ENCODE measurements at places on chromosomes 6 and 20.

- no peak for DNase-seq
These were observed 124.1 kb downstream of the PRKN start for GRCh38 chr6:162603231-162604015.

DNA sequence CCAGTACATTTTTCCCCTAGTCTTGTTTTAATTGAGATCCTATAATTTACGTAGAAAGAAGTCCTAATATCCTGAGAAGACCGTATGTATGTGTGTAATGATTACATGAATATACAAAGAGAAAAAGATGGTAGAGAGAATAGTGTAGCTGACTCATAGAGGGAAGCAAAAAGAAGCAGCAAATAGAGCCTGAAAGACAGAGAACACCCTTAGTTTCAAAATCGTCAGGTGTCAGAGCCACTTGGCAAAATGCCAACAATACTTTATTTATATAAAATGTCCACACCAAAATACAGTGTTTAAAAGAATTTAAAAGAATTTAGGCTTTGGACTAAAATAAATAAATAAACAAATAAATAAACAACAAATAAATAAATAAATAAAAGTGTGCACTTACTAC, 1414.1 kb upstream of the EYS start:
- no peak for DNase-seq

GRCh38 chr20:15535863-15536262, 1037.4 kb downstream of the KIF16B start:
- no peak for DNase-seq

GRCh38 chr6:5159162-5159561, 74.0 kb downstream of the PPP1R3G start:
- no peak for DNase-seq

DNA sequence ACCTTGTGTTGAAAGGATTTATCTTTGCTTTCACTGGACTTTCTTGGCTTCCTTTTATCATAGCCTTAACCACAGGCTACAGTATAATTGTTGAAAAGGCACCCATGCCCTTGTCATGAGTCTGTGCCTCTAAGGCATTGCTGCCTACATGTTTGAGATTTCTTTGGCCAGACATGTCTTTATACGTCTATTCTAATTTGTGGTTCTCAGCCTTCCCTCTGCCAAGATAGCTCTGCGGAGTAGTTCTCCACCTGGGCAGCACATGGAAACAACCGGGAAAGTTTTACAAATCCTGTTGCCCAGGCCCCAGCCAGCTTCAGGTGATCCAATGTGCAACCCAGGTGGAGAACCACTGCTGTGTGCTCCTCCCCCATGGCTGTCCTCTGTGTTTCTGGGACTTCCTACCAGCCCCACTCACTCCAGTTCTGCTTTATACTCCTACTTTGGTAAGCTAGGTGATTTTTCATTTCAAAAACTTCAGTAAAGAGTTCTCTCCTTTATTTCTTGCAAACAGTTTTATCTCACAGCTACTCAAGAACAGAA, 159.6 kb upstream of the MYLIP start:
- DNase-seq = no peak

DNA sequence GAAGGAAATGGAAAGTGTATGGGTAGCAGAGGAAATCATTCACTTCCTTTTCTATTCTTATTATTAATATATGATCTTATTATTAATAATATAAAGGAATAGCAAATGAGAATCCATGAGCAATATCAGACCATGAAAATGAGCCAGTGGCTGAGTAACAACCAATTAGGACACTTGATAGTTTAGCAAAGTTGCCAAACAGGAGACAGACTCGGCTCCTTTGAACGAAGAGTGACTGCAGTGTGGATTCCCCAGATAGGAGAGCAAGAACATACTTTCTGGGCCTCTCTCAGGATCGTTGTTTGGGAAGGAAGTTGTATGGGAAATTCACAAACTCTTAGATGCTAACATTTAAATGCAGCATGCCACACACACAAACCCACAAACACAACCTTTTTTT, 222.0 kb downstream of the KHDC1L start:
- no peak for DNase-seq

DNA sequence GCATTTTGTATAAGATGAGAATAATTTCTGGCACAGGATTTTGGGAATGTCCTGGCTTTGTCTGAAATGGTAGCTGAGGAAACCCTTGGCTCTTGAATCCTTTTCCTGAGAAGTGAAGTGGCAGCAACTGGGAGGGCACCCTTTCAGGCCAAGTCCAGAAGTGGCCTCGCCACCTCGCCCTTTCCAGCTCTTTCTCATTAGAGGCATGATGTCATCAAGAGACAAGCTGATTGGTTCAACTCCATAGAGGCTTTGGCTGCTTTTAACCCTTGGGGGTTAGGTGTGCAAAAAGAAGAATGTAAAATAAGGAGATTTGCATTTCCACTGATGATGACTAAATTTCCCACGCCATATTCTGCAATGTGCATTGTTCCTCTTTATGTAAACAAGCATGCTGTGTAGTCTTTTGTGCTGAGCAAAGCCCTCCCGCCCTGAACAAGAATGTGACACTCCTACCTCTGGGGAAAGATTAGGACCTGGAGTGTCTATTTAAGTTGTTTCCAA, 116.5 kb downstream of the TCP11 start:
- DNase-seq = no peak

DNA sequence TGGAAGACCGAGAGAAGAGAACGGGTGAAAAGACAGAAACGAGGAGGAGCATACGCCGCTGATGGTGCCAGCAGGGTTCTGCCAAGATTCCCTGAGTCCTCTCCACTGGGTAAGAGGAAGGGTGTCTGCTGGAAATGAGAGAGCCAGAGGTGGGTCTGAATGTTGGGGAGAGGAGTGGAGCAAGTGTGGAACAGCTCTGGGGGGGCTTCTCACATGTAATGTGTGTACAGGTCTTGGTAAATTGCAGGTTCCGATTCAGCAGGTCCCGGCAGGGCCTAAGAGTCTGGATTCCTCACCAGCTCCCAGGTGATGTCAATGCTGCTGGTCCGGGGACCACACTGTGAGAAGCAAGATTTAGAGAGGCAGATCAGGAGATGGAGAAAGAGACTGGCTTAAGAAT, 1.5 kb upstream of the EBF4 start:
- DNase-seq = no peak

GRCh38 chr6:42532038-42532669, 31.7 kb upstream of the UBR2 start:
- no peak for DNase-seq

- no peak for DNase-seq
These were observed 164.4 kb downstream of the CDKAL1 start for GRCh38 chr6:20698675-20699074.

GRCh38 chr6:100217225-100218012, 223.4 kb upstream of the MCHR2 start:
- no peak for DNase-seq

GRCh38 chr6:133724726-133725125, 164.2 kb upstream of the TCF21 start:
- DNase-seq = no peak

- no peak for DNase-seq
These were observed 183.4 kb downstream of the ADGRG6 start for GRCh38 chr6:142485256-142485655.

- DNase-seq = no peak
These were observed 85.8 kb upstream of the CCDC167 start for GRCh38 chr6:37585523-37585905.

- no peak for DNase-seq
These were observed 899.3 kb upstream of the MAP3K7 start for GRCh38 chr6:91486200-91486599.

DNA sequence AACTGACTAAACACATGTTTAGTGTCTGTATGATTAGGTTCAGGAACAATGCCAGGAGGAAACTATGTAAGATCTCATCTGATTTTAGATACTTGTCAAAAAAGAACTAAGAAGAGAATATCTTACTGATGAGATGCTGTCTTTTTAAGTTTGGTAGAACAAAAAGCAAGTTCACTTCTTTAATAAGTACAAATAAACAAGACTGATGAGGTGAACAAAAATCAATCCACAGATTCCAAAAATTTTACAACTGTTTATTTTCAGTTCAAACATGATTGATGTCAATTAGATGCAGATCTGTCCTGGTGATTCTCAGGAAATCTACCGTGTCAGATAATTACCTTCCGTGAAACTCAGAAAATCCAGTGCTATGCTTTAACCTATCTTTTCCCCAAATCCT, 24.9 kb downstream of the EPHA7 start:
- no peak for DNase-seq

DNA sequence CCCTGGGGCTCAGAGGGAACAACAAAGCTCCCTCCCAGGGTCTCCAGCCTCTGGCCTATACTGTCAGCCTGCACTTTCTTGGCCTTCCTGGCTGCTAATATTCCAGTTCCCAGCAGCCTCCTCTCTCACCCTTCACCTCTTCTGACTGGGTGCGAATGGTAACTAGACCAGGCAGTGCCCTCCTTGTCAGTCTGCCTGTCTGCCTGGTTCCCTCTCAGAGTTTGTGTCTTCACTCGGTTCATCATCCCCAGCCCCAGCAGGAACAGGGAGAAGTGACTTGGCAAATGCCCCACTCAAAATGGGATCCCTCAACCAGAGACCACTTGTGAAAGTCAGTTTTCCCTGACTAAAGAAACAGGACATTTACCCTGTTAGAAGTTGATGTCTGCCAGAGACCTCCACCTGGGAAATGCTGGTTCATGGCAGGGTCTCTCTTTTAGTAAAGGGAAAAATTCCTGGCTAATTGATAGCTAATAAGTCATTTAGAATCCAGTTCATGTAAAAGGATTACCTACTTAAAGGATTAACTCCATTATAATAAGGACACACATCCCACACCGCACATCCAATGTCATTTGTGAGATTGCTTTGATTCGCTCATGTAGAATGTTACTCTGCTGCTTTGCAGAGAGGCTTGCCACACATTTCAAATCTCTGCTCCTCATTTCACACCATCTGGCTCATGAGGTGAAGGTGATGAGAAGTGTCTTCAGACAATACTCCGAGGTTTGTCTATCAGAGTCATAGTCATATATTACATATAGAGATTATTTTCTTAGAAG, 18.6 kb upstream of the MICB start:
- DNase-seq = no peak

DNA sequence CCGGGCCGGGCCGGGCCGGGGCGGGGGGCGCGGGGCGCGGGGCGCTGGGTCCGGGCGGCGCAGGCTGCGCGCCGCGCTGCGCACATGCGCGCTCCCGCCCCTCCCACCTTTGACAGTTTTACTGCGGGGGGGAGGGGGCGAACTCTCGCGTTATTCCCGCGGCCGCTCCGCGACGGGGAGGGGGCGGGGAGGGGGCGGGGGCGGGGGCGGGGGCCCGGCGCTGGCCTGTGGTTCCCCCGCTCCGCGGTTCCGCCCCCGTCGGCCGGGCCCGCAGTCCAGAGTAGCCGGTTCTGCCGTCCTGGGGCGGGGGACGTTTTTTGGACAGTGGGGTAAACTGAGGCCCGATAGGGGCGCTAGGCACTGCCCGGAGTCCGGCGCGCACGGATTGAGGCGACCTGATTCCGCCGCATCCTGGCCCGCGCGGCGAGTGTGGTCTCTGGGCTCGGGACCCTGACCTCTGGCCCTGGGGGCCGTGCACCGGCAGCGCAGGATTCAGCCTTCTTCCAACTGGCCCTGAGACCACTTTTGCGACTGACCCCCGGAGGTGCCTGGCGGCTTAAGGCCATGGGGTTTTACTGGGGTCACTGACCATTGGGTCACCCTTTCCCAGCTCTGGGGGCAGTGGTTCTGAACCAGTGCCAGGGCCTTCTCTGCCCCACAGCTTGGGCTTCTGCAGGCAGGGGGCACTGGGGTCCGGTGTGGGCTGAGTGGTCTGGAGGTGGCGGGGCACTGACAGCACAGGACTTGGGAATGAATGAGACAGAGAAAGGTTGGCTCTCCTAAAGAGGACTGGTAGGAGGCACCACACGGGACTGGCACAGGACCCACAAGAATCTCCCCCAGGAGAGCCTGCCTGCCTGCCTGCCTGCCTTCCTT, at the start of gene ZNF512B:
Gene ZNF512B (minus strand): TSS at position 93 of the 876 bp plus-strand sequence. CDS start 1,980 bp downstream, outside the sequence.
- peak; percentile 91 for DNase-seq

- DNase-seq = no peak
These were observed 7.2 kb upstream of the SERPINB1 start for GRCh38 chr6:2848851-2849250.

DNA sequence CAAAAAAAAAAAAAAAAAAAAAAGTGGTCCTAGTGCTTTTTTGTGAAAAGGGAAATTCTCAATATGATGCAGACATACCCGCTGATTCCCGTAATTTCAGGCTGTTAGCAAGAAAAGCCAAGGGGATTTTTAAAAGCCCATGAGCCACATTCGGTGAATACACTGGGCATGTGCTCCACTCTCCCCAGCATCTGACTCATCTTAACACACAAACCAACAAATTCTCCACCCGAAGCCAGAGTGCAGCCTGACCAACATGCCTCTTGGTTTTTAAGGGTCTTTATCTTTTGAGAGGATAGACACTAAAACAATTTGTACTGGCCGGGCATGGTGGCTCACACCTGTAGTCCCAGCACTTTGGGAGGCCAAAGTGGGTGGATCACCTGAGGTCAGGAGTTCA, 45.5 kb upstream of the CD83 start:
- no peak for DNase-seq

DNA sequence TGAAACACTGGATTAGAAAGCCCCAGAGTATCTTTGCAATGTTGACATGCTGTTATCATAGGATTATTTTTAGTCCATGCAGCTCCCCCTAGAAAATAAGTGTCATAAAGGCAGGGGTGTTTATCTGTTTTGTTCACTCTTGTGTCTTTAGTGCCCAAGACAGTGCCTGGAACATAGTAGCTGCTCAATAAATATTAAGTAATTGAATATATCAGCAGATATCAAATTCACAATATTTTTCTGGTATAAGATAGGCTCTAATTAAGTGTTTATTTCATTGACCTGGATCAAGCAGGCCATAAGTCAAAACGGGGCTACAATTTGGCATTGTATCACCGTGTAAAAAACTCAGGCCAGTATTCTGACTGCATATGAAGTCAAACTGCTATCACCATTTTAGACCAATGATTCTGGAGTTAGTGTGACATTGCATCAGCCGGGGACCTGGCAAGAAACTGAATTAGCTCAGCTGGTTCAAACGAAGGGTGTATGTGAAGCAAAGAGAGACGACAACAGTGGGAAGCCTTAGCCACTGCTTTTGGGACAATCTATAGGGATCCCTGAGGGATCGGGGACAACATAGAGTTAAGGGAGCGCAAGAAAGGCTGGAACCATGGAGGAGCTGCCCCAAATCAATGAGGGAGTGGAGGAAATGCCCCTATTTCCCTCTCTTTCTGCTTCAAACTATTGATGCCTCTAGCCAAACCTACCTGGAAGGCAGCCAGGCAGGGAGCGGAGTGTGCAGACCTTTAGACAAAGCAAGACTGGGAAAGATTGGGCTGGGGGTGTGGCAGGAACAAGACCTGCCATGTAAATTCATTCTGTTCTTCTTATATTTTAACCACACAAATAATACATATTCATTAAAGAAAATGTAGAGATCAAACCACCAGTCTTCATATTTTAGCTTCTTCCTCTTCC, 112.2 kb downstream of the PLEKHG1 start:
- DNase-seq = no peak

DNA sequence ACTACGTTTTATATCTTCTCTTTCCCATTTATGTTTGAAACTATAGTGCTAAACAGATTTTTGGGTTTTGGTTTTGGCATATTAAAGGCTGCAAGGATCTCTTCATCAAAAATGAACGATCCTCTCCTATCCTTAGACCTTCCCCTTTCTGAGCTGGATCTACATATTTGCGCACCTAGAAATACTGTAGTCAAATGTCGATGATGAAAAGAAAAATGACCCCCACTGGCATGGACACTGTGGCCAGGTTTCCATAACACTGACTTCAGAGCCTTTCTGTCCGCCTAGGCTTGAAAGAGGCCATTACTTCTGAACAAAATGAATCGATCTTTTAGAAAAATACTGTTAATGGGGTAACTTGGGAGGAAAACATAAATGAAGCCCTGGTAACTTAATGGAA, 5.8 kb downstream of the FLRT3 start:
- no peak for DNase-seq
